ENCODE measurements at places on chromosomes 11 and 22.

- no peak for DNase-seq
These were observed 20.7 kb downstream of the TNKS1BP1 start for GRCh38 chr11:57303990-57304579.

- DNase-seq: no peak
These were observed 344 bp downstream of the IFT27 start for GRCh38 chr22:36775586-36775963.

- DNase-seq: no peak
These were observed 54.8 kb upstream of the FDX1 start for GRCh38 chr11:110374921-110375320.

- DNase-seq: no peak
These were observed 327.8 kb upstream of the ARHGAP42 start for GRCh38 chr11:100359281-100359680.

DNA sequence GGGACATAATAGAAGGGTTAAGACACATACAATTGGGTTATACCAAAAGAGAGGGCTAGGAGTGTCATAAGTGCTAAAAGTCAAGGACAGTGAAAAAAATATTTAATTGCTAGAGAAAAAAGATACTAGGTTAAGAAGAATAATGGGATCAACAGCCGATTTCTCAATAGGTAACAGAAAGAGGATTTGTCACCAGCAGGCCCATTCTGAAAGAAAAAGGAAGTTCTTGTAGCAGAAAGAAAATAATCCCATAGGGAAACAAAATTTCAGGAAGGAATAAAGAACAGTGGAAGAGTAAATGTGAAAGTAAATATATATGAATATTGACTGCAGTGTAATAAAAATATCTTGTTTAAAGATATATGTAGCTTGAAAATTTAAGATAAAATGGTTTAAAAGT is 43.3 kb upstream of the ADORA2A start:
- no peak for DNase-seq

Data from right kidney (tissue), 9 donors.